Activated CD8-positive, alpha-beta memory T cell treated with anti-CD3 and anti-CD28 coated beads for 1 hour (primary cell): ENCODE measurements at places on chromosomes 13 and 19.

- DNase-seq: no peak
These were observed 122.6 kb upstream of the SLC10A2 start for GRCh38 chr13:103188713-103189326.

- DNase-seq: no peak
These were observed 7.5 kb downstream of the RINL start for GRCh38 chr19:38870612-38871011.

DNA sequence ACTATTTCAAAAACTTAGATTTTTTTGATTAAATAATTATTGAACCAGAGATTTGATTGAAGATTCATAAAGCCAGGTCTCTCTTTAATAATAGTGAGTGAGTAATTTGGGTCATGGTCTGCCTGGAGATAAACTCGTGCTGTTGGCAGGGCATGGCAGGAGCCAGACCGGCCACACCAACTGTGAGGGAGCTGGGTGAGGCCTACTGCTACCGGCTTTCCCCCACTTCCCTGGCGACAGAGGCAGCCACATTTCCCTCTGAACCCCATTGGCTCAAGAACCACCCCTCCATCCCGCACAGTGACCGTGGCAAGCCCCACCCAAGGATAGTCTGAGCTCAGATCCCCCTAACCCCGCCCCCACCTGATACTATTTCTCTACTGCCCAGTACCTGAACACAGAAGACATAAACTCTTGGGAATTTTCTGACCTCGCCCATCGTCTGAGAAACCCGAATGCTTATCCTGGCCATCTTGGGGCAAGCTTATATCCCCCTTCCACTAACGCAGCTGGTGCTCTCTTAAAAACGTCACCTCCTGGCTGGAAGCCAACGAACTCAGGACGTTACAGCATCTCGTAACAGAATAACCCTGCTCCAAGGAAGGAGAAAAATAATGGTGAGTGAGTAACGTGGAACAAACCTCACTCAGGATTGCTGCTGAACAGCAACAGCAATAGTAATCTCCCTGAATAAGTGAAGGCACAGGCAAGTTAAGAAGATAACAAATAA, 627.6 kb upstream of the PCDH9 start:
- DNase-seq: no peak

DNA sequence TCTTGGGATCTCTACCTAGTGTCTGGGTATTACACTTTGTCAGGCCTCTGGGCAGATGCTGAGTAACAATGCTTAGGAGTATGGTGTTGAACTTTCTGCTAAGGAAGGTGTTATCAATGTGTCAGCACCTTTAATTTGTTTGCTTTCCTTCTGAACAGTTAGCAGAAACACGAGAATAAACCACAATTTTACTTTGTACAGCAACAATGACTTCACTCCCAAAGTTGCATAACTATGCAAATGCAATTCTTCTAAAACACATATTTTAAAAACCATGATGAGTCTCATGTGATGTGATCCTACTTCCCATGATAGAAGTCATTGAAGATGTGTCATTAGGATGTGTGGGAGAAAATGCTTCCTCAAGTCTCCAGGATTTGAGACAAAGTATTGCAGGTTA, 155.0 kb downstream of the POSTN start:
- DNase-seq: no peak

- DNase-seq: no peak
These were observed 28.9 kb downstream of the FRY start for GRCh38 chr13:32060401-32060878.

DNA sequence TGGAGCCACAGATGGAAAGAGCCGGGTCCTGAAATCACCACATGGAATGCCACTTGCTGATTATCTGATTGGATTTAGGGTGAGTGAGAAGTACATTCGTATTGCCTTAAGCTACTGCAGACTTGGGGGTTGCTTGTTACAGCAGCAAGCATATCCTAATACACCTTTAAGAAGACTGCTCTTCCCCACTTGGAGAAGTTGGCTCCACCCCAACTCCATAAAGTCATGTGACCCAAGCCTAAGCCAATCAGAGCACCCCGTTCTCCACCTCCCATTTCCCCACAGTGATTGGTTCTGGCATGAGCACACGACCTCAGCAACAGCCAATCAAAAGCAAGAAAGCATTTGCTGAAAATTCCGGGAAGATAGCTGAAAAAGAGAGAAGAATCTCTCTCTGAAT, 23.1 kb downstream of the CACNA1A start:
- DNase-seq: no peak

GRCh38 chr13:82458169-82458568, 1424.1 kb downstream of the SLITRK1 start:
- no peak for DNase-seq

GRCh38 chr13:48235341-48236135, 2.5 kb downstream of the ITM2B start:
- DNase-seq: no peak

- no peak for DNase-seq
These were observed 118.6 kb downstream of the URI1 start for GRCh38 chr19:30060531-30061222.

DNA sequence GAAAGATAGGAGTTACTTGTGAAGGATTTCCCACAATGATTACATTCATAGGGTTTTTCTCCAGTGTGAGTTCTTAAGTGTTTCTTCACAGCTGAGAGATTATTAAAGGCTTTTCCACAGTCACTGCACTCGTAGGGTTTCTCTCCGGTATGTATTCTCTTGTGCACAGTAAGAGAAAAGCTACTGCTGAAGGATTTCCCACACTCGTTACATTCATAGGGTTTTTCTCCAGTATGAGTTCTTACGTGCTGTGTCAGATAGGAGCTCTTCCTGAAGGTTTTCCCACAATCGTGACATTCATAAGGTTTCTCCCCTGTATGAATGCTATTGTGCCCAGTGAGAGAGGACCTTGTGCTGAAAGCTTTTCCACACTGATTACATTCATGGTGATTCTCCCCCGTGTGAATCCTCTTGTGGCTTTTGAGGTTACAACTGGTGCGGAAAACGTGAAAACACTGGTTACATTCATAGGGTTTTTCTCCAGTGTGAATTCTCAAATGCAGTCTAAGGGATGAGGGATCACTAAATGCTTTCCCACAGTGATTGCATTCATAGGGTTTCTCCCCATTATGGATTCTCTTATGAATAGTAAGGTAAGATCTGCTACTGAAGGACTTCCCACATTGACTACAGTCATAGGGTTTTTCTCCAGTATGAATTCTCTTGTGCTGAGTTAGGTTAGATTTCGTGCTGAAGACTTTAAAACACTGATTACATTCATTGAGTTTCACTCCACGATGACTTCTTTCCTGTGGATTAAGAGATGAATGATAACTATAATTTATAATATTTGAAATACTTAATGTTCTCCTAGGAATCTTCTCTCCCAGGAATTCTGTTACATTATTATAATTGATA, 20.6 kb downstream of the ZNF558 start:
- no peak for DNase-seq

- no peak for DNase-seq
These were observed 17.3 kb downstream of the BICRA start for GRCh38 chr19:47626238-47626637.

- DNase-seq: no peak
These were observed 61.2 kb downstream of the MYH14 start for GRCh38 chr19:50264483-50265186.

- no peak for DNase-seq
These were observed 26.8 kb downstream of the EXOC3L2 start for GRCh38 chr19:45218426-45218825.

GRCh38 chr19:7328647-7329046, 20.1 kb upstream of the ARHGEF18 start:
- DNase-seq: no peak

DNA sequence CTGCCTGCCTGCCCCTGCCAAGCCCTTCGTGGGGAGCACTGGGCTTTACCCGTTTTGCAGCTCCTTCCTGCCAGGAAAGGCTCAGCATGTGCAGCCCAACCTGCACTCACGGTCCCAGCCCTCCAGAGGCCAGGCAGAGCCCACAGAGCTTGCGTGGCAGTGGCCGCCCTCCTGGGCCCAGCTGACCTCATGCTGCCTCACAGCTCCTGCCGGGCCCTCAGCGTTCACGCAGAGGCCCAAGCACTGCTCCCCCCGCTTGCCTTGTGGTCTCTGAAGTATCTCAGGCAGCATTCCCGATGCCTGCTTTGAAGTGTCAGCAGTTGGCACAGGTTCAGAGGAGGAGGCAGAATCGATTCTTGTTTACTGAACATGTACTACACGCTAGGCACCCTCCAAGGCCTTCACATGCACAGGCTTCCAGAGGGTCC, 32.5 kb downstream of the CAPN12 start:
- no peak for DNase-seq

DNA sequence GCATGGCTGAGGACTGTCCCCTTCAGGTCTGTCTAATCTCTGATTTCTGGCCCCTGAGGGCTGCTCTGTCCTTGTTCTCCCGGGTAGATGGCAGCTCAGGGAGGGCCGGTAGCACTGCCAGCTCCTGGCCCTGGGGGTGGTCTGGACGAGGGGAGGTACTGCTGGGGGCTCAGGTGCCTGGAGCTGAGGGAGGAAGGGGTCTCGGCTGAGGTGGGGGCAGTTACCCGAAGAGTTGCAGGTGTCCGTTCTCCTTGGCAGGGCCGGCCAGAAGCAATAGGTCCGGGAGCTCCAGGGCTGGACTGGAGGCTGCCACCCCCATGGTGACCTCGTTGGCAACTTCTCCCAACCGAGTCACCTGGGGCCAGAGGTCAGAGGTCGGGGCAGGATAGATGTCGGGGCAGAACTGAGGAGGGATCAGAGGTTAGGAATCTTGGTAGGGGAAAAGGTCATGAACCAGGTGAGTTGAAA, 1.2 kb upstream of the EMC10 start:
- DNase-seq: no peak

DNA sequence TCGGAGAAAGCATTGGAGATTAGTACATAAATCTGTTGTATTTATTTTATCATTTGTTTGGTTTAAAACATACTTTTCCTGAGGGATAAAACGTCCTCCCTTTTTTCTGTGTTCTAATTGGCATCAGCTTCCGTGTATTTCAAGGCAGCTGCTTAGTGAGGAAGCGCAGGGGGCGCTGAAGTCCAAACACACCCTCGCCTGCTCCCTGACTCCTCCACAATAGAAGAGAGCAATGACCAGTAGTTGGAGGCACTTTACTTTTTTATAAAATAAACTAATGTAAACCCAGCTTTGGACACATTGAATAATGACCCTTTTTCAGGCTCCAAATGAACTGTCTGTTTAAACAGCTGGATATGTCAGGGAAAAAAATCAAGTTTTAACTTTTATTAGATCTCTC, 79.9 kb downstream of the RNASEH2B start:
- no peak for DNase-seq

DNA sequence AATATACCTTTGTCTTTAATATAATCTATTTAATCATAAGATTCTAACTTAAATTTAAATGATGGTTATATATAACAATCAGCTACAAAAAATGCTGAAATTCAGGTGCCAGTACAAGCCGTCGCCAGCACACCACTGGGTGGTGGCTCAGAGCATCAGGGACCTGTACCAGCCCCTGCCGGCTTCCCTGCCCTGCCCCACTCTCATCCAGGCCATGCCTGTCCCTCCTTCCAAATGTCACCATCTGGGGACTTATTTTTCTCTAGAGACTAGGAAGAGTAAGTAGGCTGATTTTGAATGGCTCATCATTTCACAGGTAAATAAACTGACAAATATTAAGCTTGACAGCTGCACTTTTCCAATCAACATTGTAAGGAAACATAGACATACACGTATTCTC, 1.6 kb downstream of the METTL21C start:
- DNase-seq: no peak

DNA sequence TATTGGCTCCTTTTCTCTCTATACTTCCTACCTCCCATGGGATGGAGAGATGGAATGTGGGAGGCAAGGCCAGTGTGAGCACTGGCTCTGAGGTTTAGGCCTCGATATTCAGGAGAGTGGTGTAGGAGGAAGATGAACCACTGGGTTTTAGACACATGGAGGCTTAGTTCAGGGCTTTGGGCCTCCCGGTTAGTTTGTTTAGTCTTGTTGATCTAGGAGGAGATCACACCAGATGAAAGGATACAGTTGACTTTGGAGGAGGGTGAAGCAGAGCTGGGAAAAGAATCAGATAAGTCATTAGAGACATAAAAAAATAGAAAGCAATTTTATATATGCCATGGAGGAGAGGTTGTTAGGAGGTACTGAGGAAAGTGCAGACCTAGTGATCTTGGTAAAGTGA, 30.9 kb downstream of the RNASEH2B start:
- DNase-seq: no peak
